Upper lobe of right lung (tissue), 1 donor: ENCODE measurements at places on chromosomes 1 and 21. TPM values are rescaled to one million over a fixed set of nuclear protein-coding genes. Genes with fewer than 3 reads are reported as not detected.

DNA sequence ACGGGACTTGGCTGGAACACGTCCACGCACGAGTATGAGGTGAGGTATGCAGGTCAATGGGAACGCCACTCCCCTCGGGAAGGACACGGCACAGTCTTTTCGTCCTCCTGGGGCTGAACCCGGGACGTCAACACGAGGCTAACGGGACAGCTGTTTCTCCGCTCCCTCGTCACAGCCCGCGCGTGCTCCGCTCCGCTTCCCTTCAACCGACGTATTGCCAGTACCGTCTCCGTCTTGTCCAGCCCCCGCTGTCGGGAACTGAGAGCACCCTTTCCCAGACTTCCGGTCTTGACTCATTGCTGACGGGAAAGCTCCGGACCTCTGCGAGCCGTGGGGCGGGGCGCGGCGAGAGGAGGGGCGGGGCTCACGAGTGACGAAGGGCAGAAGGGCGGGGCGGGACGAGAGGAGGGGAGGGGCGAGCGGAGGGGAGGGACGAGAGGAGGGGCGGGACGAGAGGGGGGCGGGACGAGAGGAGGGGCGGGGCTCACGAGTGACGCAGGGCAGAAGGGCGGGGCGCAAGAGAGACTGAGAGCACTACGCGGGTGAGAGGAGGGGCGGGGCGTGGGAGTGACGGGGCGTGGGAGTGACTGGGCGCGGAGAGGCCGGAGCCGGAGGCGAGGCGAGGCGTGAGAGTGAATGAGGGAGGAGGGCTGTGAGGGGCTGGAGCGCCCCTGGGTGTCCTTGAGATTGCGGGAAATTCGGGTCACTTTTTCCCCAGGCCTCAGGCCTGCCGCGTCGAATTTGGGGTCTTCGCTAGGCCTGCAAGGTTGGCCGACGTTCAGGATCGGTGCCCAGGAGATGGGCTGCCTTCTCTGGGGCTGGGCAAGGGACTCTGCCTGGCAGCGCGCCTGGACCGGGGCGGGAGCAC lies 22.2 kb upstream of the CFAP126 start:
- H3K27me3 ChIP-seq = no peaks in the 10 kb centered on the region
- H3K36me3 ChIP-seq = no peaks in the 10 kb centered on the region
- DNase-seq = peak; percentile 99

SPRR2E gene
- total RNA-seq = not detected

GRCh38 chr1:170414989-170415709 lies 116.8 kb upstream of the GORAB start:
- DNase-seq = no peak
- no peak overlapping the region for H3K27ac ChIP-seq
- no peak overlapping the region for H3K4me3 ChIP-seq
- H3K36me3 ChIP-seq = no peaks in the 10 kb centered on the region

SERTAD4 gene
- total RNA-seq = 3.4 TPM

- H3K4me1 ChIP-seq = no peaks in the 10 kb centered on the region
- H3K36me3 ChIP-seq = peaks cover 44% of the 10 kb centered on the region
- H3K4me3 ChIP-seq = no peak overlapping the region
- DNase-seq = no peak
- no peak overlapping the region for H3K27ac ChIP-seq
- no peaks in the 10 kb centered on the region for H3K27me3 ChIP-seq
Measured at GRCh38 chr1:44973645-44974044, 12.8 kb downstream of the EIF2B3 start.

DNA sequence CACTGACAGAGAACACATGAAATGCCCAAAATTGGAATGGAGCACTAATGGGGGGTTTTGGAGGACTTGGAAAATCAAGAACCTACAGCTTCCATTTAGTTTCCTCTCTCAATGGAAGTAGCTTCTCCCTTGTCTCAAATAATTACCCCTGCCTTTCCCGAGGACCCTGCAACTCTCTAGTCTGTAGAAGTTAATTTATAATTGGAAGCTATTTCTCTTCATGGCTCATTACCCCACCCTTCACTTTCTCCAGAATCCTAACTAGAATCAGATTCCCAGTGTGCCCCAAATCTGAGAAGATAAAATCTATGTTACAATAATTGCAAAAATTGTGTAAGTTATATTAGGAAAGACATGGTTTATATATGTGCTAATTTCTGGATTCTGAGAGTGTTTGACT lies 181.5 kb upstream of the ATP1B1 start:
- no peak for DNase-seq
- H3K36me3 ChIP-seq = no peaks in the 10 kb centered on the region
- H3K27me3 ChIP-seq = no peaks in the 10 kb centered on the region
- peaks cover 14% of the 10 kb centered on the region for H3K4me1 ChIP-seq
- H3K27ac ChIP-seq = no peak overlapping the region
- no peak overlapping the region for H3K4me3 ChIP-seq

DNA sequence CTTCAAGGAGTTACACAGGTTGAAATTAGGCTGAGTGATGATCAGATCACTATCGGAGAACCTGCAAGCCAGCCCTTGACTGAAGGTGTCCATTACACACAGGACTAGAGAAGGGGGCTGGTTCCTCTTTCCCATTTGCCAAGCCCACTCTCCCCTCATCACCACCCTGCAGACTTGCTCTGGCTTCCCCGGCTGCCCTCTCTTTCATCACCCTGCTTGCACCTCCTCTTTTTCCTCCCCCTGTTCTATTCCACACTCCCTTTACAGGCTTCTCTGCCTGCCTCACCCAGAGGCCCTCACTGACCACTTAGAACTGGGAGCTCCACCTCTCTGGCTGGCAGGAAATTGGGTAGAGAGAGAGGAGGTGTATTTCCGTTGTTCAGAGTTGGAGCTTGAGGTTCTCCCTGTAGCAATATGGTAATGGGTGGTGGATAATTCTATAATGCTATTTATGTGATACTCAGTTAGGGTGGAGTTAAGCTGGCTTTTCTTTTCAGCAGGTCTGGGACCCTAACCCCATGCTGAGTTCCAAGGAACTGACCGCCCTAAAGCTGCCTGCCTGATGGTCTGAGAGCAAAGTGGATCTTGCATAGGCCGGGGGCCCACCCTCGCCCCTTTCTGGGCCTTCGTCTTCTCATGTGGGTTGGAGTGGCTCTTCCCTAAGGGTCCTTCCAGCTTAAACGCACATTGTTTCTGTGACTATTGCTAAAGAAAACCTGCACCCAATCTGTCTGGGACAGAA lies 111.8 kb upstream of the ADAR start:
- H3K36me3 ChIP-seq = no peaks in the 10 kb centered on the region
- no peak for DNase-seq
- H3K4me3 ChIP-seq = no peak overlapping the region
- no peaks in the 10 kb centered on the region for H3K27me3 ChIP-seq

GRCh38 chr1:6424619-6425593 lies at the start of gene ESPN:
ESPN (plus strand) TSS chr1:6424776; CDS start chr1:6424956, 180 bp downstream.
- H3K27me3 ChIP-seq = peaks cover 82% of the 10 kb centered on the region
- no peaks in the 10 kb centered on the region for H3K36me3 ChIP-seq
- no peak for DNase-seq

GRCh38 chr1:54955359-54955758 lies 25.1 kb upstream of the TMEM61 start:
- H3K36me3 ChIP-seq = no peaks in the 10 kb centered on the region
- peaks cover 2% of the 10 kb centered on the region for H3K4me1 ChIP-seq
- no peak overlapping the region for H3K27ac ChIP-seq
- DNase-seq = no peak
- no peaks in the 10 kb centered on the region for H3K27me3 ChIP-seq
- no peak overlapping the region for H3K4me3 ChIP-seq

- H3K36me3 ChIP-seq = no peaks in the 10 kb centered on the region
- no peaks in the 10 kb centered on the region for H3K4me1 ChIP-seq
- H3K4me3 ChIP-seq = no peak overlapping the region
- no peak for DNase-seq
- no peak overlapping the region for H3K27ac ChIP-seq
- H3K27me3 ChIP-seq = peaks cover 7% of the 10 kb centered on the region
Measured at GRCh38 chr1:47388891-47389238, 27.2 kb upstream of the FOXE3 start.

FMO3 gene
- total RNA-seq = 22.7 TPM

MPZL1 gene
- 85.2 TPM for total RNA-seq

ZNF683 gene
- 1.1 TPM for total RNA-seq

GRCh38 chr1:87588495-87588894 lies 259.8 kb downstream of the LMO4 start:
- H3K36me3 ChIP-seq = no peaks in the 10 kb centered on the region
- no peaks in the 10 kb centered on the region for H3K27me3 ChIP-seq
- no peak for DNase-seq
- no peaks in the 10 kb centered on the region for H3K4me1 ChIP-seq
- no peak overlapping the region for H3K27ac ChIP-seq

- no peaks in the 10 kb centered on the region for H3K4me1 ChIP-seq
- no peak overlapping the region for H3K4me3 ChIP-seq
- no peaks in the 10 kb centered on the region for H3K36me3 ChIP-seq
- no peak for DNase-seq
- no peaks in the 10 kb centered on the region for H3K27me3 ChIP-seq
Measured at GRCh38 chr21:21373969-21374368, 375.8 kb downstream of the NCAM2 start.
